LHCN-M2 (cell line): ENCODE measurements at places on chromosomes 2 and 18. TPM values are rescaled to one million over a fixed set of nuclear protein-coding genes. Genes with fewer than 3 reads are reported as not detected.

Gene SCN7A
- 0.06 TPM in 1 of 2 replicates, not detected in the other for total RNA-seq

GRCh38 chr18:43994381-43994780, 686.3 kb upstream of the SETBP1 start:
- DNase-seq = no peak

DNA sequence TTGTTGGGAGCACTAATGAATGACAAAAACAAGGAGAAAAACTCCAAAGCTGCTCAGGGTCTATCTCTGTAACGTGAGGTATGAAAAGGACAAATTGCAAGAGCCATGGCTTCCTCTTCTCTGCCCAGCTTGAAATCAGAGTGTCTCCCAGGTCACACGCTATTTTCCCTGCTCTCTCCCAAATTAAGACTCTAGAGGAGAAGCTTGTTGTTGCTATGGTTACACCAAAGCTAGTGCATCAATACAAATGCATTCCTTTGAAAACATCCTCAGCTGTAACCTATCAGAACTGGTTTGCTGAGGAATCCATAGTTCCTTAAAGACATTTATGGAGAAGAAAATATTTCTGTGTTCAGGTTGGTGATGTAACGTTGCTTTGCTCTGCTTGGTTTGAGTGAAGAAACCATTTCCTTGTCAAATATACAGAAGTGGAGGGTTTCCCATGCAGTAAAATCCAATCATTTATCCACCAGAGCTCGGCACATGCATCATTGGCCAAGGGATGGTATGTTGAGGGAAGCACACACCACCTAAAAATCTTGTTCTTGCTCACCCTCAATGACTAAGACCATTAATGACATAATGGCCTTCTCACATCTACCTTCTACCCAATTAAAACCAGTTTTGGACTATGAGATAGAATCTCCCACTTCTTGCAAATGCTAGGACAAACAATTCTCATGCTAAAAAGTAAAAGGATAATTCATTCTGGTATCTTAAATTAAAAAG, 2135.6 kb upstream of the CELF4 start:
- no peak for DNase-seq

- no peak for DNase-seq
Measured at GRCh38 chr18:13382366-13382953, 163.9 kb downstream of the LDLRAD4 start.

DNA sequence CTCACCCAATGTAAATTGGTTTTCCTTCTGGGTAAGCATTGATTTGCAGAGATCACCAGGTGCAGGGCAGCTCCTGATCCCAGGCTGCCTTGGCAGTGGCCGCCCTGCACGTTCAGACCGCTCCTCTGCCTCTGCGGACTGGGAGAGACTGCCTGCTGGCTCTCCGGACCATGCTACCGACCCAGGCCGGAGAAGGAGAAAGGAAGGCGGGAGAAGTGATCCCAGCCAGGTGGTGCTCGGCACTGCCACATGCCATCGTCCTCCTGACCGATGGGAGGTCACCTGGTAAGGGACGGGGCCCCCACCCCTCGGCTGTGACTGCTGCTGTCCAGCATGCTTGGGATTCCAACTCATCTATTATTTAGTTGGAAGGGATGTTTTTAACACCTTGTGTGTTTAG, 108.1 kb upstream of the POU3F3 start:
- no peak for DNase-seq

- DNase-seq = peak; percentile 14
Measured at GRCh38 chr2:241120440-241120839, 18.4 kb upstream of the MTERF4 start.

DNA sequence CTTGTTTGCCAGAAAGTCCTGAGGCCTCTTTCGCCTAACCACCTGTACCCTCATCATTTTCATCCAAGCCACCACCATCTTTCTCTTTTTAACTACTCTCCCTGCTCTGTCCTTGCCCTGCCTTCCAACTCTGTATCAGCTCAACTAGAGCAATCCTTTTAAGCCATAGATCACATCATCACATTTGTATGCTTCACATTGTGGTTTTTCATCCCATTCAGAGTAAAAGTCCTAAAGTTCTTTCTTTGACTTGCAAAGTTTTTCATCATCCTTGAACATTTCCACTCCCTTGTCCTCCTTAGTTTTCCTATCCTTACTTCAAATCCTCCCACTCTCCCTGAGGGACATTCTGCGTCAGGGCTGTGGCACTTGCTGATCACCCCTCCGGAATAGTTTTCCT, 73.9 kb downstream of the SLC39A10 start:
- DNase-seq = no peak

GRCh38 chr2:147855977-147856376, 11.1 kb downstream of the ACVR2A start:
- DNase-seq = no peak

DNA sequence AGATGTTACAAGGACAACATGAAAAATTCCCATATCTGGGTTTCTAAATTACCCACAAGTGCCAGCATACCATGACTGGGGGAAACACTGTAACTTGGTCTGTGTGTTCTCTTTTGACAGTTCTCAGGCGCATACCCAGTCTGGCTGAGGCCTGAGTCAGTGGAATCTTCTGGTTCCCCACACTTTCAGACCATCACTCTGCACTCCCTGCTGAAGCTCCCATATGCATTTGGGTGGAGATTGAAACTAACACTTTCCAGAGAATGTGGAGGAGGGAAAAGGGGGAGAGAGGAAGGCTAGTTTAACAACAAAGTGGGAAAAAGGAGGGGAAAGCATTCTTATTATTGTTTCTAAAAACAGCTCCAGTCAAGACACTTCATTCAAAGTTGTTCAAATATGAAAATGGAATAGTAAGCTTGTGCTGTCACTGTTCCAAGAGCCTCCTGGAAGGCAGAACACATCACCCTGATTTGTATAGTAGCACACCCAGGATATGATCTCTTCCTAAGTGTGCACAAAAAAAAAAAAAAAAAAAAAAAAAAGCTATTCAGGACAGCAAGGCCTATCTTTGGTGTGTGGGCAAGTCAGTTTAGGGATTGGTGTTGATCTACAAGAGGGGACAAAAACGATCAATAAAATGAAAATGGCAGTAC, 48.1 kb upstream of the CTIF start:
- no peak for DNase-seq

GRCh38 chr2:9137379-9138150, 69.0 kb upstream of the ASAP2 start:
- DNase-seq = no peak
